Left ventricle myocardium inferior (tissue), 1 donor: ENCODE measurements at places on chromosomes 1 and 21.

- DNase-seq: no peak
Measured at GRCh38 chr1:77126307-77126706, 92.9 kb downstream of the PIGK start.

GRCh38 chr1:217569021-217569420, 61.9 kb downstream of the GPATCH2 start:
- DNase-seq: no peak

DNA sequence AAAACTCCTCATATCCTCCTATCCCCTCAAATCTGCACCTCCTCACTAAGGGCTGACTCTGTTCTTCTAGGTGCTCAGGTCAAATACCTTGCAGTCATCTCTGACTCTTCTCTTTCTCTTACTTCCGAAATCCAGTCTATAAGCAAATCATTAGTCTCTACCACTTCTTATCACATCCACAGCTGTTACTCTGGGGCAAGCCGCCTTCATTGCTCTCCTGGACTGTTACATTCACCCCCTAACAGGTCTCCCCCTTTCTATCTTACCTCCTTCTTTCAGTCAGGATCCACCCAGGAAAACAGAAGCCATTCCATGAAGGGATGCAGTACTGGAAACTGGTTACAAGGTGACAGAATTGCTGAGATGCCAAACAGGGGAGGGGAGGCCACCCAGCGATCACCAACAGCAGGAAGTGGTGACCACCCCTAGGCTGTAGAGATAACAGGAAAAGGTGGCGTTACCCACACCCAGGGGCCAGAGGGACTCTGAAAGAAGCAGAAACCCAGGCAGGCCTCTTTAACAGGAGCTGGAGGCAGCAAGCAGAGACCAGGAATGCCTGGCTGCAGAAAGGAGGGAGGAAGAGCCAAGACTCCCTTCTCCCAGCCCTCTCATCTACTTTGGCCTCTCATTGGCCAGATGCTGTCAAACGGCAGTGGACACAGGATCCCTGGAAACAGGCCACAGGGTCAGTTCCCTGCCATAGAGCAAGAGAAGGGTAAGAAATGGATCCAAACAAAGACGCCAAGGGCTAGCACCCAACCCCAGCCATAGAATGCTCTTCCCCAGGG, 55.5 kb upstream of the FOXO6 start:
- no peak for DNase-seq

GRCh38 chr1:24450857-24451397, 35.3 kb downstream of the NIPAL3 start:
- DNase-seq: no peak

- DNase-seq: no peak
Measured at GRCh38 chr1:102821707-102822106, 286.6 kb downstream of the COL11A1 start.

DNA sequence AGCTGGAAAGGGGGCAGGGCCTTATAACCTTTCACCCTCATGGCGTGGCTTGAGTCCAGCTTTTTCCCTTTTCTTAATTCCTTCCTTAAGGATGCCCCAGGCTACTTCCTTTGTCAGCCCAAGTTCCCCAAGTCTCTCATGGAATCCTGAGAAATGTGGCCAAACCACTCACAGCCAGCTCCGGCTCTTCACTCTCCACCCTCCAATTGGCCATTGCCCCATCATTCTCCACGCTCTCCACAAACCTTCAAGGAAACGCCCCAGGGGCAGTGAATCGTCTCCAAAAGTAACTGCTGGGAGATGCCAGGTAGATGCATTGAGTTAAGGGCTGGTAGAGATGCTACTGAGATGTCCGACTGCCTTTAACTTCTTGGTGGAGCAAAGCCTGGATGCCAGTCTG, 113.5 kb upstream of the CD34 start:
- DNase-seq: no peak
